Right atrium auricular region (tissue), 2 donors: ENCODE measurements at places on chromosomes 6 and 20. TPM values are rescaled to one million over a fixed set of nuclear protein-coding genes. Genes with fewer than 3 reads are reported as not detected.
A peak's percentile ranks its signal among the peaks of the same experiment; 100 is the strongest.

The OXT gene
- total RNA-seq, result not detected

The TREML1 gene
- not detected for total RNA-seq

The RALGAPB gene
- 24.8 TPM for total RNA-seq

The SNPH gene
- 5.0 TPM for total RNA-seq

The FAM209B gene
- not detected for total RNA-seq

The PHF20 gene
- 29.7 TPM for total RNA-seq

The NFKBIE gene
- 3.8 TPM for total RNA-seq

DNA sequence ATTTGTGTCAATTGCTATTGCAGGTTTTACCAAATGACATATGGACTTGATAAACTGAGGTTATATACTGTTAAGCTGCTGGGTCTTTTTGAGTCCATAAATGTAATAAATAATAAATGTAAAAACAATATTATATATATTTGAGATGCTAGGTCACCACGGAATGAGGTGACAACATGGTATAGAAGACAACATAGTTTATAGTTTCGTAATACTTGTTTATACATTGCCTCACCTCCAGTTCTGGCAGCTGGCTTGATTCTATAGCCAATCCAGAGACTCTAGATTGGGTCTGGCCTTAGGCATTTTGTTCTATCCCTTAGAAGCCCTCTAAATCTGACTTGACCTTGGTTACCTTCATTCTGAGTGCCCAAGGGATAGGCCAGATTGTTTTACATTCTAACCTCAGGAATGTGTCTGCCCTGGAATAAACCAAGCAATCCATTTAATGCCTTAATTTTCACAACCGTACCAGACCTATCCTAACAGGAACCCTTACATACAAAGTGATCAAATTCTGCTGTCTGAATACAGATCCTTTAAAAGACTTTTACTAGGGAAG, 61.5 kb upstream of the STXBP5 start:
- no peak for DNase-seq

DNA sequence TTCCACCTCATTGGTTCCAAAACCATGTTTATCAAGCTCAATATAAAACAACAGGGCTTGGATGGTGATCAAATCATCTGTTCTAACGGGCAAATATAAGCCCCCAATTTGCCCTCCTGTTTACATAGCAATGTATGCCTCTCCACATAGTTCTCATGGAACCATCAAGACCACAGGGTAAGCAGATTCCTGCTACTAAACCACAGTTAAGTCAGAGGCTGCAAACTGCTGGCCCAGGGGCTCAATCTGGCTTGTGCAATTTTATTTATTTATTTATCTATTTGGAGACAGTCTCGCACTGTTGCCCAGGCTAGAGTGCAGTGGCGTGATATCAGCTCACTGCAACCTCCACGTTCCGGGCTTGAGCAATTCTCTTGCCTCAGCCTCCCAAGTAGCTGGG, 18.9 kb upstream of the MTHFD1L start:
- no peak for DNase-seq

DNA sequence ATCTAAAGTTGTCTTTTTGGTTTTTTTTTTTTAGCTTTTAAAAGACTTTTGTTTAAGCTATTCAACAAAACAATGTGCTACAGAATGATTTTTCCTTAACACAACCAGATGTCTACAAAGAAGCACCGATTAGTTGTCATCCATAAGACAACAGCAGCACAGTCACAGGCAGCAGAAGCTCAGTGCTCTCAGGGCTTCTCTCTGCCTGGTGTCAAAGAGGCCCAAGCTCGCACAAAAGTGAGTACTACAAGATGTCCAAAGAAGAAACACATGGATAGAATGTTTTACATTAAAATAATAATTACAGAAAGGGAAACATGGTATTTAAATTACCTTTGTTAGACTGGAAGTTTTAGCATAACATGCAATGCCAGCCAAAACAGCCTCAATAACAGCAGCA, 81.6 kb downstream of the DNAAF9 start:
- DNase-seq, result no peak

DNA sequence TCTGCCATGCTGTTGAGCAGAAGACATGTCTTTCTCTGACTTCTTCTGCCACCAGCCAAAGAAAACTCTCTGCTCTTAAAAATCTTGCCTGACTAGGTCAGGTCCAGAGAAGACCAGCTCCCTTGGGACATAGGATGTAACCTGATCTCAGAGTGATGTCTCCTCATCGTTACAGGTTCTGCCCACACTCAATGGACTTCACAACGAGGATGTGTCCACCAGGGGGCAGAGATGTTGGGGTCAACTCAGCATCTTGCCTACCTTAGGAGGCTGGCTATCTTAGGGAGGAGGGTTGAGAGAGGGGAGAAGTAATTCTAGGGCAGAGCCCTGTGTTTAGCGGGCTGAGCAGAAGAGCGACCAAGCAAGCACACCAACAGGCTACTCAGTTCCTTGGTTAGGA, 207.6 kb upstream of the CDH4 start:
- DNase-seq, result no peak

- DNase-seq, result no peak
These were observed 197.1 kb upstream of the PLN start for GRCh38 chr6:118350881-118351430.

DNA sequence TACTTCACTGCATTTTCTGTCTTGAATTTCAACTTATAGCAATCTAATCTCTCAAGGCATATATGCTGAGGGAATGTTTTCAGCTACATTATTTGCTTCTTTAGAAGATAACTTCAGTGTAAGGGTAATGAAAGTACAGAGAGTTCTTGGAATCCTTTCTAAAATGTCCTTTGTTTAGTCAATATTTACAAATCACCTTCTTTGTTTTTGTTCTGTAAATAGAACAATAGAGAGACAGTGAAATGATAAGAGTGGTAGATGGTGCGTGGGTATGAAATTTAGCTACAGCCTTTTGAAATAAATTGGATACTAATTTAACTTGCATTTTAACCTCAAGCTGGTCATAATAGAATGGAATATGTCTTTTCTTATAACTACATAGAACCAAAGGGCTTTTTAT, 171.1 kb upstream of the MARCKS start:
- no peak for DNase-seq

GRCh38 chr6:146962329-146962728, 241.9 kb upstream of the STXBP5 start:
- DNase-seq, result no peak

DNA sequence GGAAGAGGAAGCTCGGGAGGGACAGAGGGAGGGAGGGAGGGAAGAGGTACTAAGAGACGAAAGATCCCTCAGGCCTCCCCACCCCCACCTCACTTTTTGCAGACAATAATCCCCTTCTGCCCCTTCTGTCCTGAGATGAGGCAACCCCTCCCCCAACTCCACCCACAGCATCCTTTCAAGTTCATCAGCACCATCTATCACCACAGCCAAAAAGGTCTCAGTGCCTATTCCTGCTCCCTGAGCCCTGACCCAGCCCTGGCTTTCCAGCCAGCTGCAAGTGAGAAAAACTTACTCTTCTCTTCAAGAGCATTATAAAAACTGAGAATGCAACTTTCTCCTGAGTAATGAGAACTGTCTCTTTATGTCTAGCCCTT, 133.2 kb upstream of the LRFN2 start:
- no peak for DNase-seq

DNA sequence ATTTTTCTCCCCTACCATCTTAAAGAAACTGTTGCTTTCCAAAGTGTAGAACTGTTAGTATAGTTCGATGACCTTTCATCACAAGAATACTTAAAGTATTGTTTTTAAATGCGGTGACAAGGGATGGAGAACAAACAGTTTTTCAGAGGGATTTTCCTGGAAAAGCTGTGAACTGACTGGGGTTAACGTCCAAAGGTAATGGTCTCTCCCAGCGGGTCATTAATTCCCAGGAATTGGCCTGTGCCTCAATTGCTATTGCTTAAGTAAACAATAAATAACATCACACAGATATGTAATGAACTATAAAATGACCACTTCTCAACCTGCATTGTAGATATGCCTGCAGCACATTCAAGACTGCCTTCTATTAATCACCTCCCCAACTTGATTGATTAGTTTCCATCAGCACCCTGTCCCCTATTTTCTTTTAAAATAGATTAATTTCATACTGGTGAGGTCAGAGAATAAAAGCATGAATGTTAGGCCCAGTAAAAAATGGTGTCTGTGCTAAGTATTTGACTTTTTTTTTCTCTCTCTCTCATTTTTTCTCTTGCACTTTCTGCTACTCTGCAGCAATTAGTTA, 268.2 kb downstream of the SAMD5 start:
- DNase-seq, result no peak

DNA sequence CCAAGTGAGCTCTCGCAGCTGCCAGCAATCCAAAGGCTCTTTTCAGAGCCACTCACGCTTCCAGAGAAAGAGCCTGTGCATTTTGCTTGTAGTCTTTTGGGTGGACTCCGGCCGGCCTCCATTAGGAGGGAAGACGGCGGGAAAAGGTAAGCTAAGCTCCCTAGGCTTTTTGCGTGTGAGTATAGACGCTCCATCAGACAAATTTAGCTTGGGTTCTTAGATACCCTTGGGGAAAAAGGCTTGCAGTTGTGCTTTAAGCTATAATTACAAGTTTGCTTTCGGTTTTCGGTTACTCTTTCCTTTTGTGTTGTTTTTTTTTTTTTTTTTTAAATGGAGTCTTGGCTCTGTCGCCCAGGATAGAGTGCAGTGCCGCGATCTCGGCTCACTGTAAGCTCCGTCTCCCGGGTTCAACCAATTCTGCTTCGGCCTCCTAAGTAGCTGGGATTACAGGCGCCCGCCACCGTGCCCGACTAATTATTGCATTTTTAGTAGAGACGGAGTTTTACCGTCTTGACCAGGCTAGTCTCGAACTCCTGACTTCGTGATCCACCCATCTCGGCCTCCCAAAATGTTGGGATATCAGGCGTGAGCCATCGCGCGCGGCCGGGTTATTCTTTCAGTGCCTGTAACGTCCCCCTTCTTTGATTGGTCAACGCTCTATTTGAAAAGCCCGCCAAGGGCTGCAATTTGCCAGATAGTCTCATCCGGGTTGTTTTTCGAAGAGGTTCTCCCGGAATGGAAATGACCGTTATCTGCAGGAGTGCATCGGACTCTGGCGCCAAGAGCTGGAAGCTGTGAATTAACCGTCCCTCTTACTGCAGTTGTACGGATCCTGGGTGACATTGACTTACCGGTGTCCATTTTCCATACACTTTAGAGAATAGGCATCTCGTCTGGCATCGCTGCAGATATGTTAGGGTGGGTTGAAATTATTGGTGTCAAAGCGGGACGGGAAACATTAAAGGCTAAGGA, 18.1 kb downstream of the OR2B2 start:
- peak; percentile 92 for DNase-seq

DNA sequence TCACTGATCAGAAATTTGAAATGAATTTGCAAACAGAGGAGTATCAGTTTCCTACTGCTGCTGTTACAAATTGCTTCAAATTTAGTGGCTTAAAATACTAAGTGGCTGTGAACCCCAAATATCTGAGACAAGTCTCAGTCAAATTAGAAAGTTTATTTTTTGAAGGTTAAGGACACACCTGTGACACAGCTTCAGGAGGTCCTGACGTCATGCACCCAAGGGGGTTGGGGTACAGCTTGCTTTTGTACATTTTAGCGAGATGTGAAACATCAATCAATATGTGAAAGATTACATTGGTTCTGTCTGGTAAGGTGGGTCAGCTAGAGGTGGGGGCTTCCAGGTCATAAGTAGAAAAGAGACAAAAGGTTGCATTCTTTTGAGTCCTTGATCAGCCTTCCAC, 21.4 kb upstream of the ZFP64 start:
- no peak for DNase-seq

- DNase-seq, result no peak
These were observed 124.8 kb upstream of the SLC2A12 start for GRCh38 chr6:134177236-134177635.

- no peak for DNase-seq
These were observed 56.0 kb downstream of the MDN1 start for GRCh38 chr6:89763550-89763949.

DNA sequence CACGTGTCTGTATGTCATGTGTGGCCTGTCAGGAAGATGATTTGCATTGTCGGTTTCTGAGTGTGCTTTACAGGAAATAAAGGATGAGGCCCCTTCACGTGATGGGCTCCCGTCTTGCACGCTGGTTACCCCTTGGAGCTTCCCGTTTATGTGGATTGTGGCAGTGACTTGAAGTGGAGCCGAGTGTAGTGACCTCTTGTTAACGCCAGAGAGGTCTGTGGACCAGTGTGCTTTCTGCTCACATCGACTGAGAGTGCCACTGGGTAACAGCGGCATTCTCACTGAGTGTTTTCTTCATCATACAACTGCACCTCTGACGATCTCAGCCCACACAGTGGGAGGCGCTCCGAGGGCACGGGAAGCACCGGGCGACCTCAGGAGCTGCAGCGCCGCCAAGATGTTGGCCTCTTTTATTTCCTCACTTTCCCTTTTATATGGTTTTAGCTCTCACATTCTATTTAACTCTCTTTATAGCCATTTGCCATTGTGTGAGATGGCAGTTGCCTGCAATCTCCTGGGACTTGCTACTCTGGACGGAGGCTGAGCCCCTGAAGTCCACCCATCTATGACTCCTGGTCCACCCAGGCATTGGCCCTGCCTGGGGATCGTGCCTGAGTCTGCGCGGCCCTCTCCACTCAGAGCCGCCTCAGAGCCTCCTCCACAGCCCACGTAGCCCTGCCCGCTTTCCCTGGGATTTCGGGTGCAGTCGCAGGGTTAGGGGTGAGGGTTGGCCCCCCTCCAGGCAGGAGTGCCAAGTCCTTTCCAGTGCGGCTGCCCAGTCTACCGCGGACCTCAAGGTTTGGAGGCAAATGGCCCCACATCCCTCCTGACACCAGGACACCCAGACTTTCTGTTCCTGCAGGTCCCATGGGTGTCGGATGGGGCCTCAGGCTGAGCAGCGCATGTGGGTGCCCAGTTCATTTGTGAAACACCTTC, 238.9 kb downstream of the ERMARD start:
- peak; percentile 67 for DNase-seq

GRCh38 chr20:53856300-53857295, 213.8 kb downstream of the BCAS1 start:
- DNase-seq, result no peak

DNA sequence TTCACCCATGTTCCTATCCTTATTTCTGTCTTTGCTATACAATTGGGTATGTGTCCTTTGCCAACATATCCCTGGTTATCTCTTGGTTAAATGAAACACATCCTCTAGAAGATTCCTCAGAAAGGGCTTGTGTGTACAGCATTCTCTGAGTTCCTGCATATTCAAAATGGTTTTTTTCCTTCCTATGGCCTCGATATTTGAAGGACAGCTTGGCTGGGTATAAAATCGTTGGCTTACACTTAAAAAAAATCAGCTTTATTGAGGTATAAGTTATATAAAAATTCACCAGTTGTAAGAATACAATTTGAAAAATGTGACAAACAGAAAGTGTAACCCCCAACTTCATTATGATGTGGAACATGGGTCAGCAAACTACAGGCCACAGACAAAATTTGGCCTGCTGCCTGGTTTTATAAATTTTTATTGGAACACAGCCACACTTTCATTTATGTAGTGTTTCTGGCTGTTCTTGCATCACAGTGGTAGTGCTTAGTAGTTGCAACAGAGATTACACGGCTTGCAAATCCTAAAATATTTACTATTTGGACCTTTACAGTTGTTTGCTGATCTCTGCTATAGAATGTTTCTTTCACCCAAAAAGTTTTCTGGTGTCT, 16.7 kb downstream of the PCMT1 start:
- no peak for DNase-seq

DNA sequence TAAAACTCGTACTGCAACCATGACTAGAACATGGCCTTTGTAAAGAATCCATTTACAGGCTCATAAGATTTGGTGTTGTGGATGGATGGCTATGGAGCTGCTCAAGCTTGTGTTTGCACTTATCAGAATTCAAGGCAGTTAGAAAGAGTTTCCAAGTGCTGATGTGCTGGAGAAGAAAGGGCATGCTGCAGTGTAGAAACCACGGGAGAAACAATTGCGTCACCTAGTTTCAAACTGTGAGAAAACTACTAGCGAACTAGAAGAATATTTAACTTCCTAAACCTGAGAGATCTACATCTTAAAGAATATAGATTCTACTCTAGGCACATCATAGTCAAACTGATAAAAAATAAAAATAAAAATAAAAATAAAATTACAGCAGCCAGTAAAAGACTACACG, 116.2 kb downstream of the SGK1 start:
- no peak for DNase-seq
